ENCODE measurements at places on chromosomes 3 and 15.

GRCh38 chr15:58628206-58628947 lies 121.1 kb downstream of the ADAM10 start:
- DNase-seq, result peak; percentile 8

GRCh38 chr3:187005827-187006481 lies 75.6 kb downstream of the ST6GAL1 start:
- no peak for DNase-seq

- DNase-seq, result peak; percentile 98
Observed at GRCh38 chr3:125128861-125129501, 73.2 kb upstream of the HEG1 start.

DNA sequence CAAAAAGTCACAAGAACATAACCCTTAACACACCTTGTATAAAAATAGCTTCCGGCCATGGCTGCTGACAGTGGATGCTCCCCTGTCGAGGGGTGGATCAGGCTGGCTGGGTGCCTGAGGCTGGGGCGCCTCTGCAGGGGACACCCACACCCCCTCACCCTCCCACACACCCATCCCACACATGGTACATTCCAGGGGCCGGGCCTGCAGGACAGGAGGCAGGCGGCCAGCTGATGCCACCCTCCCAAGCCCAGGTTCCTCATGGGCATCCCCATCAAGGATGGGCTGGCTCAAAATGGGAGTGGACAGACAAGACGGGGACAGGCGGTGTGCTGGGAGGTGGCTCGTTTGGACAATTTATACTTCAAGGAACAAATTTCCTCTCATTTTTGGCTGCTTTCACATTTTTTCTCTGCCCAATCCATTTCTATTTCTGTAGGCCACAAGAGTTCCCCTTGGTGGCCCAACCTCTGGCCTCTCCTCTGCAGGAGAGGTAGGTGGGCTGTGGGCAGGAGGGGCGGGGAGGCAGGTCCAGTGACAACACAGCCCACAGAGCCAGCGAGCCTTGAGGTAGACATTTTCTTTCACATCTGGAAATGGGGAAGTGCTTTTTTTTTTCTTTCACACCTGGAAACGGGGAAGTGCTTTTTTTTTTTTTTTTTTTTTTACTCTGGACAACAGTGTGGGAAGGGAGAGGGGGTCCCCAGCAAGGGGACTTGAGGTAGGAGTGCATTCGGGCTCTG lies 23.3 kb downstream of the RNU5B-1 start:
- DNase-seq, result no peak

DNA sequence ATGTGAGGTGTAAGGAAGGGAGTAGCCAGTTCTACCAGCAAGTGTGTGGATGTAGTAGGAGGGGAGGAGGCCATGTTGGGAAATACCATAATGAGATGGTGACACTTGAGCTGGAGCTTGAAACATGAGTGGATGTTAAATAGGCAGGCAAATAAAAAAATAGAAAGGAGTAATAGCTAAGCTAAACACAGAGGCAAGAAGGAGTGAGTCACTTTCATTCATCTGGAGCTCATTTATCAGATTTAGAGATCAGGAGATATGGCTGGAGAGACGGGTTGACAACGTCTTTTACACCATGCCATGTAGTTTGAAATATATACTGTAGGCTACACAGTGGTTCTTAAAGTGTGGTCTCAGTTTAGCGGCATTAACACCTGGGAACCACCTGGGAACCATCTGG lies 390.5 kb downstream of the DIPK2A start:
- DNase-seq, result peak; percentile 3

GRCh38 chr3:34863485-34863884 lies 775.8 kb upstream of the ARPP21 start:
- DNase-seq, result no peak
